GM12892 (cell line): ENCODE measurements at places on chromosomes 6 and 20.

- no peak for DNase-seq
These were observed 487 bp upstream of the BMP6 start for GRCh38 chr6:7725412-7725811.

DNA sequence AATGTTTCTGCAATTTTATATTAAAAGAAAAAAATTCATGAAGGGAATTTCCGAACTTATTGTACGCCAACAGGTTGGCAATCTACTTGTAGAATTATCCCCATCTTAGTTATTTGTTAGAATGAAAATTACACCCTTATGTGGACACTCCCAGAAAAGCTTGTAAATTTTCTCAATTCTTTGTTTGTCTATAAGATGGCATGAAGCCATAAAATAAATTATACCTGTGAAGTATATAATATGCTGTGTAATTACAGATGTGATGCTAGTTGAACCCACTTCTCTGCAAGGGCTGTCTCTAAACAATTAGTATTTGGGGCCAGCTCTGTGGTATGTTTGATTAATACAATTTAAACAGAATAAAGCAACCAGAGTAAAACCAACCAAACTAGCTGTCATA, 52.1 kb upstream of the DSP start:
- DNase-seq, result no peak

- DNase-seq, result no peak
These were observed 46.8 kb downstream of the EIF2S2 start for GRCh38 chr20:34065260-34065659.

- DNase-seq, result no peak
These were observed 331.1 kb upstream of the HSF2 start for GRCh38 chr6:122068291-122068769.

GRCh38 chr20:2652724-2653555, 508 bp downstream of the NOP56 start:
- DNase-seq, result peak; percentile 37

DNA sequence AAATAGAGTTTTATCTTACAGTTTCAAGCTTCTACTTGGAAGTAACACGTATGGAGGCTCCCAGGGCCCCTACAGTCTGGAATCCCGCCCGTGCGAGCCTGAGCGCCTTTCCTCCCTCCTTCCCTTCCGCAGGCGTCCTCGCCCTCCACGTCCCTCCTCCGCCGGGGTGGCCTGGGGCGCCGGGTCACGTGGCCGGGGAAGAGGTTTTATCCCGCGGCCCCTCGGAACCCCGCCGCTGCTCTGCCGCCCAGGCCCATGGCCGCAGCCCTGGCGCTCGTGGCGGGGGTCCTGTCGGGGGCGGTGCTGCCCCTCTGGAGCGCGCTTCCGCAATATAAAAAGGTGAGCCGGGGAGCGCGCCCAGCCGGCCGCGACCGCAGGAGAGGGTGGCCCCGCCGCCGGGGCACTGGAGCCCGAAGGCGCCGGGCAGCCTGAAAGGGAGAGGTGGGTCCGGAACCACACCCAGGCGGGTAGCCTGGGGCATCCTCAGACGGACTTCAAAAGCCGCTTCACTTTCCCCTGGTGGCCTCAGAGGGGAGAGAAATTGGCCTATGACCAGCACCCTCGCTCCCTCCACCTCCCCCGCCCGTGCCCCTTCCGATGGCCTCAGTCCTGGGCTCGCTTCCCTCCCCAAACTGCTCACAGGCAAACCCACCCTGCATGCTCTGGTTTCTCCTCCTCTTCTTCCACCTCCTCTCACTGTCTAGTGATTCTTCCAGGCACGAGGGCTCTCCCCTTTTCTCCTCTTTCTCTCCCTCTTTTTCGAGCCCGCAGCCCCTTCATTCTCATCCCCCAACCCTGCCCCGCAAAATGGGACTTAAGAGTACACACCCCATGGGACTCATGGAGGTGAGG, at the start of gene CLPSL2:
CLPSL2 (plus strand) TSS at position 235 of the 852 bp plus-strand sequence; CDS start at position 256, 21 bp downstream.
- no peak for DNase-seq

GRCh38 chr6:5752391-5752680, 254.4 kb downstream of the NRN1 start:
- DNase-seq, result no peak

GRCh38 chr6:117674503-117674902, 766 bp upstream of the NUS1 start:
- DNase-seq, result no peak

DNA sequence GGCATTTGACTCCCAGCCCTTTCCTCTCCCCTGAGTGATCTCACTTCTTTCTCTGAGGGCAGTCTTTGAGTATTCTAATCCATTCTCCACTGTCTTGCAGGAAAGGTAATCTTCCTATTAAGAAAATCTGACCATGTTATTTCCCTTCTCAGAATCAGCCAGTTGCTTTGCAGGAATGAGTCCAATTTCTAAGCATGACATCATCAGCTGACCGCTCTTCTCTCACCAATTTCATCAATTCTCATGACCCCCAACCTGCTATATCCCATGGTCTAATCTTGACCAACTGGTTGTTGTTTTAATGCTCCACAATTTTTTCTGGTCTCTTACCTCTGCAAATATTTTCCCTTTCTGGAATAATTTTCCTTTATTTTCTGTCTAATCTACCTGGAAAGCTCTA, 73.4 kb downstream of the FAM229B start:
- no peak for DNase-seq
